GM06990 (cell line): ENCODE measurements at places on chromosomes 6 and 20.

GRCh38 chr20:5315807-5316187 lies 957 bp downstream of the PROKR2 start:
- no peak for DNase-seq

- peak; percentile 70 for DNase-seq
These were observed 28.1 kb upstream of the PNPLA1 start for GRCh38 chr6:36241728-36242127.

DNA sequence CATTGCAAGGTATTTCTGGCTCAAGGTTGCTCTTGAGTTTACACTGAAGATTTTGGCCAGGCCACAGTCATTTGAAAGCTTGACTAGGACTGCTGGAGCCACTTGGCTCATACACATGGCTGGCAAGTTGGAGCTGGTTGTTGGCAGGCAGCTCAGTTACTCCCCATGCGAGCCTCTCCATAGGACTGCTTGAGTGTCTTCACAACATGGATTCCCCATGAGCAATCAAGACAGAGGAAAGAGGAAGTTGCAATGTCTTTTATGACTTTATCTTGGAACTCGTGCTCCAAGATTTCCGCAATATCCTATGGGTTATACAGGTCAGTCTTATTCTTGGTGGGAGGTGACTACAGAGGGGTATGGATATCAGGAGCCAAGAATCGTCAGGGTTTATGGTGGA lies 1.4 kb upstream of the MANBAL start:
- no peak for DNase-seq

DNA sequence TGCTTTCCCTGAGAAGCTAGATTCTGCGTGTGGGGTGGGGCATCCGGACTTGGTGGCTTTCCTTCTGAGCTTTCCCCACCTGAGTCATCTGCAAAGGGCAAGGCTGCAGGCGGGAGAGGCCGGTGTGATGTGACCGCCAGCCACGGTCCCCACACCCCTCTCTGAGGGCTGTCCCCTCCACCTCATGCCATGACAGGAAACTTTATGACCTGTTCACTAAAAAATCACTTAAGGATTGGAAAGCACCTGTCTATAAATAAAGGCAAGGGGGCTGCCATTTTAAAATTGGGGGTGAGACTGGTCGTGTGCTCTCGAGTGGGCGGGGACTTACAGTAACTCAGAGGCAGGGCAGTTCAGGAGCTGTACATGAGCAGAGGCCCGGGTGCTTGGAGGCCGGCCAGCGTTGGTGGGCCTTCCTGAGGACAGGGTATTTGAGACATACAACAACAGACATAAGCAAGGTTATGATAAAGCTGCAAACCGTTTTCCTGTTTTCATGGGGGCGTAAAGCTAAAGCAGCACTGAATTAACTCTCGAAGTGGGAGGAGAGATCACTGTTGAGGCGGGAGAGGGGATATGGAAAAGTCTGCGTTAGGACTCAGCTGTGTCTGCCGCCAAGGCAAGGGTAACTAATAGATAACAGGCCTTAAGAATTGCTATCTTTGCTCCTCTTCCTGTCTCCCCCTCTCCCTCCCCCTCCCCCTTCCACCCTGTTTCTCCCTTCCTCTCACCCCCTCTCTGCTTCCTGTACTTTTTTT lies 16.1 kb upstream of the SERPINB1 start:
- peak; percentile 91 for DNase-seq

GRCh38 chr20:50242863-50243609 lies 52.4 kb downstream of the CEBPB start:
- DNase-seq, result no peak

GRCh38 chr6:63261820-63262219 lies 50.6 kb downstream of the FKBP1C start:
- DNase-seq, result no peak

DNA sequence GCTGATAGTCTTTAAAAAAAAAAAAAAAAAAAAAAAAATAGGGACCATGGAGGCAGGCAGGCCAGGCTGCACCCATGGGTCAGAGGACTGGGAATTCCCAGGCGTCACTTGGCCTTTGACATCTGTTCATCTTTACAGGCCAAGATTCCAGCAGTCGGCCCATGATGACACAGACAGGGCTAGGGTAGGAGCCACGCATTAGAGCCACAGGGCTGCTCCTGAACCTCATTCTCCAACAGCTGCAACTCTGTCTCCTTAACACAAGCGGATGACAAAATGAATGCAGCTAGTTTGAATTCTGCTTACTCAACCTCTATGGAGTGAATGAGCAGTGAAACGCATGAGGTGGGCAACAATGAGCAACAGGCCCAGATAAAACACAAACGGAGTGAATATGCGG lies 126.4 kb downstream of the LY86 start:
- no peak for DNase-seq

- DNase-seq, result no peak
These were observed 167.4 kb upstream of the OLIG3 start for GRCh38 chr6:137661601-137662000.

DNA sequence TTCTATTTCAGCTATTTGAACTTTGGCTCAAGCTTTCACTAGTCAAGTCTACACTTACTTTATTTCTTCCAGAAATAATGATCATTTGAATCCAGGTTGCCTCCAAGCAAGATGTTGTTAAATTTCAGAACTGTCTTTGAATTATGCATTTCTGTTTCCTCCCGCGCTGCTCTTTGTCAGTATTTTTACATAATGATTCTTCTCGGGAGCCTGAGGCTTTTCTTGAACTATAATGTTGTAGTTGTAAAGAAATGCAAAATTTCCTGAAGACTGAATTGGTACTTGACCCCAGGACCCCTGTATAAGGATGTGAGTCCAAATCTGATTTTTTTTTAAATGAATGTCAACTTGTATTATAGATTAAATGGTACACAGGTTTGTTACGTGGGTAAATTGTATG lies 80.4 kb downstream of the ARMC2 start:
- no peak for DNase-seq

GRCh38 chr20:38842558-38842981 lies 37.1 kb downstream of the PPP1R16B start:
- peak; percentile 95 for DNase-seq

DNA sequence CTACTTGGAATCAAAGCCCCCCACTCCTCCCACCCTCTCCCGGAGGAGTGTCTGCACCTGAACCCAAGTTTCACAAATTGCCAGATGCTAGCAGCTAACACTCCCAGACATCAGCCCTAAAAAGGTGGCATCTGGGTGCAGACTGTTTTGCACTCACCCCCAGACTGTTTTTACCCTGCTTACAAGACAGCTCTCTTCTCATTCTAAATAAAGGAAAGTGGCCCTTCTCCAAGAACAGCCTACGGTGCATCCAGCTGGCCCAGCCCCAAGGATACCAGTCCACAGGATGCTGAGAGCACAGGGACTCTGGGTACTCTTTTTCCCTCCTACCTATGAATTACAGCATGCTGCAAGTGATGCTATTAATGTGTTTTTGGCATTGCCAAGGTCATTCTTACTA lies 842.0 kb upstream of the FLRT3 start:
- DNase-seq, result no peak

DNA sequence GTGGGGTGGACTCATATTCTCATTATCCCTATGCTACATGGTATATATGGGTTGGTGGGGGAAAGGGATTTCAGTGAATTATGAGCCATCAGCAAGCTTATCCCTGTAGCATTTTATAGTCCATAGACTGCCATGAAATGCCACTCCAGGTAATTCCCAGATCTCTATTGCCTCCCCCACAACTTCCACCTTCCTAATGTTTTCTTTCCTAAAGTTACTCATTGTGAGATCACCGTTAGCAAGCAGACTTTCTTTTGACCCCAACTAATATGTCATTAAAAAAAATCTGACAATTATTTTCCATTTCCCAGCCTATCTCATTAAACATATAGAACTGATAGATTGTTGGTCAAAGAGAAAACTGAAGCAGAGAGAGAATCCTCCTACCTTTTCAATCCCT lies 40.7 kb upstream of the TBX18 start:
- no peak for DNase-seq

DNA sequence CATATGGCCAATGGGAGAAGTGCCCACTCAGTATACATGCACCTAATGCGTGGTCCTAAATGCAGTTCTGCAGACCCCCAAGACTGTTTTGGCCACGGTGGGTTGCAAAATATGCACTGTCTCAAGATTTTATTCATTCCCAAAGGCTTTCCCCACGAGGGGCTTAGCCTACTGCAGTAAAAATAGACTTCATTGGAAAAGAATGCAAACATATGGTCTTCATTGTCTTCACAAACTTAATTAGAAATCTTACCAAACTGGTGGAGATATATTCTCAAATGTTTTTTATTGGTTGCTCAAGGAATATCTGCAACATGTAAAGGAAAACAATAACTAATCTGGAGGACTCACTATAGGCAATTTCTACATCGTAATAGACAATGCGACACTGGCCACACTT lies 31.6 kb upstream of the PRL start:
- no peak for DNase-seq

GRCh38 chr20:47748069-47748468 lies 37.2 kb downstream of the SULF2 start:
- DNase-seq, result no peak
